Activated naive CD8-positive, alpha-beta T cell treated with anti-CD3 and anti-CD28 coated beads for 36 hours (primary cell): ENCODE measurements at places on chromosomes 3 and 15. TPM values are rescaled to one million over a fixed set of nuclear protein-coding genes. Genes with fewer than 3 reads are reported as not detected.

DNA sequence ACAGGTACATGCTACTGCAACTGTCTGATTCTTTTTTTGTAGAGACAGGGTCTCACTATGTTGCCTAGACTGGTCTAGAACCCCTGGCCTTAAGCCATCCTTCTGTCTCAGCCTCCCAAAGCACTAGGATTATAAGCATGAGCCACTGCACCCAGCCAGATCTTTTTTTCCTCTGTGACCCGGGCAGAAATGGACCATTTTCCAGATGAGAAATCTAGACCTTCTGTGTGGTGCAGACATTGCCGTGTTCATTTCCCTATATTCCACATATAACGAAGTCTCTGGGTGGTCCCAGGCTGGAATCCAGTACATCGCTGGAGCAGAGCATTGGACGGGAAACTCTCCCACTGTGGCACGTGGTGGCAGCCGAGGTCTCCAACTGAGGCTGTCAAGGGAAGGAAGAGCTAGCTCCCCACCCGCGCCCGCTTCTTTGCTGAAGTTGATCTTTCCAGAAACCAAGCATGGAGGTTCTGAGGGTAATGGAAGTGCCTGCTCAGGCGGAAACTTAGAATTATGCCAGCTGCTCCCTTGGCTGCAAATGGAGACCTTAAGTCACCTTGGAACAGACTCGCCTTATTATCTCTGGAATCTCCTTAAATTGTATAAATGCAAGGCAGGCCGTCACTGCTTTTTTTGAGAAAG lies 23.1 kb upstream of the TXNRD3 start:
- no peaks in the 10 kb centered on the region for H3K36me3 ChIP-seq
- H3K27me3 ChIP-seq, result peaks cover 9% of the 10 kb centered on the region
- no peak overlapping the region for H3K27ac ChIP-seq
- H3K4me1 ChIP-seq, result peaks cover 3% of the 10 kb centered on the region
- no peak for DNase-seq

DNA sequence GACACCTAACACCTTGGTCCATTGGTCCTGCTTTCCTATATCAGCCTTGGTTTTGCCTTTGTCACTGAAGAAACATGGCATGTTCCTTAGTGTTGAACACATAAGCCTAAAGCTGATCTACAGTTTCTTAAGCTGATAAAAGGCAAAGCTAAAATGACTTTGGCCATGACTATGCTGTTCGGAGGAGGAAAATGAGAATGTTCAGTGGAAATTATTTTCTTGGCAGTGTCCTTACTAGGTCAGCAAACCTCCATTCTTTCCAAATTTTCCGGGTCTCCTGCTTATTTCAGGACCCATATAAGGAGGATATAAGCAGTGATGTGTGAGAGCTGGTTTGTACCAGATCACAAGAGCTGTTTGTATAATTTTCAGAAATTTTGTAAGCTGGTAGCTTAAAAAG lies 832.9 kb upstream of the CFAP20DC start:
- H3K4me3 ChIP-seq, result no peak overlapping the region
- peaks cover 5% of the 10 kb centered on the region for H3K36me3 ChIP-seq
- H3K27me3 ChIP-seq, result no peaks in the 10 kb centered on the region
- H3K4me1 ChIP-seq, result peaks cover 29% of the 10 kb centered on the region
- DNase-seq, result no peak

DNA sequence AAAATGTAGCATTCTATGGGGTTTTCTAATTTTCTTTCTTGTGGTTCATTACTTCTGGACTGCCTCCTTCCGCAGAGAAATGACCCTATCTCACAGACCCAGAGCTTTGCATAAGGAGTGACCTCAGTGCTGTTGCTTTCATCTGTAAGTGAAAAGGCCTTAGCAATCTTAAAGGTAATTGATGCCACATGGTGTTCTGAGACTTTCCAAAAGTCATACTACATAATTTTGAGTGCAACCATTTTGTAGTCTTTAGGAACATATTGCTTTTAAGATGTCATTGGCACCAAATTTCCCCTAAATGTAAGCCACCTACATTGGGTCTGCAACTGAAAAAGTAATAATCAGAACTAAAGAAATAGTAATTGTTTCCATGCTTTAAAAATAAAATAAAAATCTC lies 9.2 kb upstream of the HHLA2 start:
- peaks cover 21% of the 10 kb centered on the region for H3K36me3 ChIP-seq
- peak overlapping the region; percentile 82 for H3K27ac ChIP-seq
- H3K4me1 ChIP-seq, result peaks cover 34% of the 10 kb centered on the region
- no peak for DNase-seq
- H3K27me3 ChIP-seq, result no peaks in the 10 kb centered on the region

KBTBD12 gene
- not detected for total RNA-seq

SHF gene
- total RNA-seq, result 20.4 TPM
